RCC 7860 (cell line): ENCODE measurements at places on chromosomes 6 and 20.

- DNase-seq: no peak
Measured at GRCh38 chr20:62762801-62763368, 33.4 kb upstream of the MRGBP start.

DNA sequence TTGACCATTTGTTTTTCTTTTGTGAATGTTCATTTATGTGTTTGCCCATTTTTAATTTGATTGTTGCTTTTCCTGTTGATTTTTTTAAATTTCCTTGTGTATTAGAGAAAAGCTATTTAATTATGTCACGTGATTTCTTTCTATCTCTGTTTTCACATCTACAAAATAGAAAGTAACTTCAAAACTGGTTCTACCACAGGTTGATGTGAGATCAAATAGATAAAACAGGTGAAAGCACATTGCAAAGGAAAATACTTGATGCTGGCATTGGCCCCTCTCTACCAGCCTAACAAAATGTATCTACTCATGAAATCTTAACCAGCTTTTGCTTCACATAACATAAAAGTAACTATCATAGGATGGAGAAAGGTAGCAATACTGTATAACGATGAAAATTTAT, 129.2 kb downstream of the TMEM242 start:
- no peak for DNase-seq

DNA sequence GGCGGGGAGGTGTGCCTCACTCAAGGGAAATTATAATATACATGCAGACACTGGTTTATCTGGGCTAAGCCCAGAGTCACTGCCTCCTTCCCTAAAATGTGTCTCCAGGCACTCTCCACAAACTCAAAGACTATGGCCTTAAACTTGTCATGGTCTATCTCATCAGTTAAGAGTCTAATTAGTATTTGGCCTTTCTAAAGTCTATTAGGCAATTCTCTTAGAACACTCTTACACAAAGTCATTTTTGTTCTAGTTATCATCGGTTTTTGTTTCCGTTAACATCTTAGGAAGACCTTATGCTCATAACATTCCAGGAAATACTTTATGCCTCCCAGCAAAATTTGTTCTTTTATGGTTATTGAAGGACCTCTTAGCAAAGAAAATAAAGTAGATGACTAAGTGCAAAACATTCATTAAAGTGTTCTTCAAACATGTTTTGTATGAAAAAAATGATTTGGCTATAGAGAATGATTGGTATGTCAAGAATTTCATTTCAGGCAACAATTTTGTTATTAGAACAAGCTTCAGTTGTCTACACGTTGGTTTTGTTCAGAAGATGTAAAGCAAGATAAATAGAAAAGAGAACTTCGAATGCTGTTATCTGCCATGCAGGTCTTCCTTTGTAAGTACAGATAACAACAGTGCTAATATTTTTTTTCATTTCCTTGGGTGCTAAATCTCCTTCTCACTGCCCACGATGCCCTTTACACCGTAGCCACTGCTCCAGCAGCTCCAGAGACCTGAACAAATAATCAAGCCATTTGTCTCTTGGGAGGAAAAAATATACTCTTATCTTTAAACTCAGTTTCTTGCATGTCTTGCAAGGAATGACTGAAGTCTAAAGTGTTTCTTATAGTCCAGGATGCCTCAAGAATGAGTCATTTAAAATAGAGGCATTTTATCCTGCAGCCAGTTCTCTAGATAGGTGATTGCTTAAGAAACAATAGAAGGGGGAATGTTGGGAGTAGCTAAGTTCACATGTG, 170.4 kb downstream of the HTR1B start:
- DNase-seq: no peak

GRCh38 chr6:43052842-43053544, 658 bp downstream of the CUL7 start:
- no peak for DNase-seq

DNA sequence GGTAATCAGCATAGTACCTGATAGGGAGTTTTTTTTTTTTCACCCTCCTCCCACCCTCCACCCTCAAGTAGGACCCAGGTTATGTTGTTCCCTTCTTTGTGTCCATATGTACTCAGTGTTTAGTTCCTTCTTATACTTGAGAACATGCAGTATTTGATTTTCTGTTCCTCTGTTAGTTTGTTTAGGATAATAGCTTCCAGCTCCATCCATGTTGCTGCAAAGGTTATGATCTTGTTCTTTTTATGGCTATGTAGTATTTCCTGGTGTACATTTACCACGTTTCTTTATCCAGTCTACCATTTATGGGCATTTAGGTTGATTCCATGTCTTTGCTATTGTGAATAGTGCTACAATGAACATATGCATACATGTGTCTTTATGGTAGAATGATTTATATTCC, 41.9 kb downstream of the FOXA2 start:
- no peak for DNase-seq

GRCh38 chr20:51463560-51463959, 79.0 kb downstream of the NFATC2 start:
- DNase-seq: no peak

DNA sequence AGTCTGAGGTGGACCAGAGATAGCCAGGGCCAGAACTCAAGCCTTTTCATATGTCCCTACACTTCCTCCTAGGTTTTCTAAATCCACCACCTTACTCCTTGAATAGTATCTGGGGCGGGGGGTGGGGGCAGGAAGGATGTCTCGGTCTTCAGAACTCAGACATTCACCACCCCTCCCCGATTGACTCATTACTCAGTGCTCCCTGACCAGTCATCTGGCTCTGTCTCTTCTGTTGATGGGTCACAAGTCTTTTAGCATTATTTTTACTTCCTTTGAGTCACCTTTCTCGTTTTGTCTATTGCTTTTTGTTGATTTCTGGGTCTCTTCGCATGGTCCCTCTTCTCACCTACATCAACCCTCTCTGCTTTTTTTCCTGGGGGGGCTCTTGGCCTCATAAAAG, 23.3 kb downstream of the NOX3 start:
- DNase-seq: no peak

DNA sequence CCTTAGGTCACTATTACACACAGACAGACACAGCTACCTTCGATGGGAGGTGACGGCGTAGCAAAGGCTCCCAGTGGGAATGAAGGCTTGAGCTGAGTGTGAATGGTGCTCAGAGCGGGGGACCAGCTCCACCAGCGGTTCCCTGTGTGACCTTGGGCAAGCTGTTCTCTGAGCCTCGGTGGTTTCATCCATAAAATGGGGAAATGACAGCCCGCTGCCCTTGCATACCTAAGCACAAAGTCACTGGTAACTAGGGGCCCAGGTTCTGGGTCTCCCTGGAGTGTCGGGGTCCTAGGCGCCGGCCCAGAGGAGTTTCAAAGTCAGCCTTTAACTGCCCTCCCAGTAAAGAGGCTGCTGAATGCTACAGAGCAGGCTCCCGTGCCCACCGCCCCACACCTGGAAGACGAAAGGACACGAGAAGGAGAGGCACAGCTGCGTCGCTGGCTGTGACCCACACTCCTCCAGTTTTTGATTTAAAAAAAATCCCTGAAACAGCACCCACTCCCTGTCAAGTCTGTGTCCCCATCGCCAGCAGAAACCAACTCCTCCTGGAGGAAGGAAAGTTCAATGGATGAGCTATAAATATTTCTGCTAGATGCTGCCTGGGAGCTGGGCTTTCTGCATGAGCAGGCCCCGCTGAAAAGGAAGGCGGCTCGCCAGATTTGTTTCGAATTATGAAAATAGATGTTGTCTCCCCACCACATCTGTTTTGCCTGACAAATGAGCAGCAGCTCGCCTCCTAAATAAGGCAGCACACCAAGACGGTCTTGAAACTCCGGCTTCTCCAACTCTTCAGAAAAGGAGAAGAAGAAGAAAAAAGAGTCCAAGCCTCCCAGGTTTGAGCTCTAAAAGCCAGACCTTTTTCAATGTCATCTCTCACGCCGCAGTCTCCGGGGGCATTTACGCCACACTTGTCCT, 27.4 kb downstream of the PMEPA1 start:
- DNase-seq: no peak

DNA sequence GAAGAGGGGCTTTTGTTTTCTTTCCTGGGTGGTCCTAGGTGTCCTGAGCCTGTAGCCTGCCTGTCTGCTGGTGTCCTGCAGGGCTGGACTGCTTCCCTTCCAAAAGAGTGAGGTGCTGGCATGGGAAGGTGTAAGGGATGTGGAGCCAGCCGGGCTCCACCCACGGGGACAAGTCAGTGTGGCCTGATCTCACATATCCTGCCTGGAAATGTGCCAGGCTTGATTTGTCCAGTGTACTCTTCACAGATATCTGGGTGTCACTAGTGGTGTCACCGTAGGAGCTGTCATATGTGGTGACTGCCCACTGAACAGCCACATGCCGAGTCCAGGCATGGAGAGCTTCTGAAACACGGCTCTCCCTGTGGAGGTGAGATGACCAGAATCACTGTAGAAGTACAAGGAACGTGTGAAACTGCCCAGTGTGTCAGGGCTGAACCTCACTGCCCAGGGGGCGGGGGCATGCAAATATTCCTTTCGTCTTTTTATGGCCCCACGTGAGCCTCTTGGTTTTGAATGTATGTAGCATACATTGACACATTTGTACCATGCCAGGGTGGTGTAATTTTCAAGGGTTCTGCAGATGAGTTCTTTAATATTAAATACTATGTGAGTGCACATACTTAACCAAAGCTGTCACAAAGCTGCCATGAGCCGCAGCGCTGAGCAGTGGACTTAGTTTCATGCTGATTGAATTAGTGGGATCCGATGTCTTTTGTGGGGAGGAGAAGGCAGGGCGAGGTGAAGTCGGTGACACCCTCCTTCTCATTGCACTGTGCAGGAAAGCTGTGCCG, 55.8 kb downstream of the CDH4 start:
- no peak for DNase-seq

DNA sequence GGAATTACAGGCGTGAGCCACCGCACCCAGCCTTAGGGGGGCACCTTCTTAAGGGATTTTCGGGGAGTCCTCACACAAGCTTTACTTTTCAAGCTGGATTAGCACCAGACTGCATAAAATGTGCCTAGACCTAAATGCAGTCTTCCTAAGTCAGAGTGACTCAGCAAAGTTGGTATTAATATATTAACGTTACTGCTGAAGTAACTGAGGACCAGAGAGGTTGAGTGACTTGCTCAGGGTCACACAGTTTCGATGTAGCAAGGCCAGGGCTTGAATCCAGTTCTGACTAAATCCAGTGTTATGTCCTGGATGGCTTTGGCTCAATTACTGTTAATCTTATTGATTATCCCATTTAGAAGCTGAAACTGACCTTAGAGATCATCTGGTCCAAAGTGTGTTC, 13.4 kb downstream of the EDEM2 start:
- DNase-seq: no peak

- no peak for DNase-seq
Measured at GRCh38 chr20:63297796-63298572, 5.0 kb downstream of the COL20A1 start.

- DNase-seq: no peak
Measured at GRCh38 chr6:156556811-156557210, 220.4 kb upstream of the ARID1B start.

GRCh38 chr6:45447005-45447404, 69.3 kb upstream of the SUPT3H start:
- no peak for DNase-seq

DNA sequence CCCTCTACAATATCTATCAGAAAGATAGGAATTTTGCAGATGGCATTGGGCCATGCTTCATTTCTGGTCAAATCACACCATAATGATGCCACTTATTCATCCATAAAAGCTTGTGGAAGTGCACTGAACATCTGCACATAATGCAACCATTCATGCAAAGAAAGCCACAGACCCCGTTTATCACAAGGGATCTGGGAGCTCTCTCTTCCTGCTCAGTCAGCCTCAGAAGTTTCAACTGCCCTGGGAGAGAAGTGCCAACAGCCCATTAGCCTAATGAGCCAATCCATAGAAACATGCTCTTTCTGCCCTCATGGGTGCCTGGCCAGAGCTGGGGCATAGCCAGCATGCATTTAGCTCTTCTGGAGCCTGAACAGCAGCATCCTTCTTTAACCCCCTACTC, 85.8 kb downstream of the SLC35F1 start:
- no peak for DNase-seq

DNA sequence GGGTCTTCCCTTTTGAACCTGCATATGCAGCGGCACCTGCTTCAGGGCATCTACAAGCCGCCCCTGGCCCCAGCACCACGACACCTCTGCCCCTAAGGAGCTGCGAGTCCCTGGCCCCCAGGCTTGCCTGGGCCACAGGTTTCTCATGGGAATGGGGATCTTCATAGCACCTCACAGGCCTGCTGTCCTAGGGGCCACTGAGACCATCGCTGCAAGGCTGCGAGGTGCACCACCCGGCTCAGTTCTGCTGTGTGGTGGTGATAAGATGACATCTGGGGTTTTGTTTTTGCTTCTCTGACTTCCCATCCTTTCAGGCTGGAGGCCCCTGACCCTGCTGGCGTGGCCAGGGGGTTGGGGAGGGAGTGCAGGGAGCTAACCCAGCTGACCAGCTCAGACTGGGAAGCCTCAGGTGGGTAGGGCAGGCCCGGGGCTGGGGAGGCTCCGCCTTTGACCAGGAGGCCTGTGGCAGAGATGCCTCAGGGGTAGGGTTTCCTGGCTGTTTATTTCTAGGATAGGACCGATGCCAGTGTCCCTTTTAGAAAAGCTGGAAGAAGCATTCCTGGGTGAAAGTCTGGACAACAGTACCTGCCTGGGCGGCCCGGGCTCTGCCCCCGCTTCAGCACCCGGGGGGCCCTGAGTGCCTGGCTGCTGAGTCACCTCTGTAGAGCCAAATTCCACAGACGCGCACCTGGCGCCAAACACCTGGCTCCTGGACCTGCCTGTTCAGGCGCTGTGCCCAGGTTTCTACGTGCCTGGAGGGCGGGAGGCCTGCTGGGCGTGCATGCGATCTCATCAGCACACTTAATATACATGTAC, 264.7 kb downstream of the DLL1 start:
- no peak for DNase-seq

DNA sequence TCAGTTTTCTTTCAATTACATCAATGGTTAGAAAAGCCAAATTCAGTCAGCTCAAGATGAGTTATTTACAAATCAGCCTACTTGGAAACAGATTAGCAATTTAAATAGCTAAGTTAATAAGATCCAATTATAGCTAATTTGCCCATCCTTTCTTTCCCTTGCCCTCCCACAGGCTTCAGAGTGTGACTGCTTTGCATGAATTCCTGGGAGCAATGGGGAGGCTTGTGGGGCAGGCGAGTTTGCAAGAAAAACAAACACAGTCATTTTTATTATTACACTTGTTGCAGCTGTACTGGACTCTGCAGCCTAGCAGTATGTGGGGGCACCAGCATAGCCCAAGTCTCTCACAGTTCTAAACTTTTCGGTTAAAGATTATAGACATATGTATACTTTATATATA, 219.0 kb downstream of the NKAIN2 start:
- no peak for DNase-seq
